ENCODE measurements at places on chromosomes 4 and X.

DNA sequence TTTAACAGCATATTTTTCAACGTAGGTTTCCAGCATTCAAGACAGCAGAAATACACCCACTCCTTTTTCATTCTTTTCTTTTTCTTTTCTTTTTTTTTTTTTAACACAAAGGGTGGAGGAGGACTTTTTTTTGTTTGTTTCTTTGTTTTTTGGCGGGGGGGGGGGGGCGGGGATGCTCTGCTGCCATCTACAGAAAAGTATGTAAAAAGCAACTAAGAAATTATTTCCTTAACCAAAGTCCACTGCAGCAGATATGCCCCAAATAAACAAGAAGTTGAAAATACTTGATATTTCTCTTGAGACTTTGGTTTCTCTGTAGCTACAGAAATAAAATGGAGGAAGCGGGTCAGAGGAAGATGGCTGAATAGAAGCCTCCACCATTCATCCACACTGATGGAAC lies 63.2 kb upstream of the PBDC1 start:
- no peak for DNase-seq

- no peak for DNase-seq
These were observed 31.4 kb upstream of the JAKMIP1 start for GRCh38 chr4:6231663-6232165.

GRCh38 chr4:139297001-139297410 lies 4.3 kb upstream of the NAA15 start:
- no peak for DNase-seq

DNA sequence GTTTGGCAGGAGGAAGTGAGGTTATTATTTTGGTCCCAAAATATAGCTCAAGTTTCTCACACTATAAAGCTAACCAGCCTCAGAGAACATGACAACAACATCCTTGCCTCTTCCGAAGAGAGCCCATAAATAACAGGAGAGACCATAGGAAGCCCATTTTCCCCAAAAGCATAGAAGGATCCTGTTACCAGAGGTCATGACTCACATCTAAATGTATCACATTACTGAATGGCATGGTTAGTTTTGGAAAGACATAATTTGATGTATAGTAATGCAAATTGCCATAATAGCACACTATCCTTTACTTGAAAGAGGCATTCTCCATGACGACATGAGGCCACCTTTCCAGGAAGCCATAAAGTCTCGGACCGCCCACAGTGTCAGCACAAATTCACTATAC lies 238.8 kb upstream of the GRIA3 start:
- no peak for DNase-seq

GRCh38 chrX:11040996-11041395 lies 70.1 kb upstream of the HCCS start:
- no peak for DNase-seq

DNA sequence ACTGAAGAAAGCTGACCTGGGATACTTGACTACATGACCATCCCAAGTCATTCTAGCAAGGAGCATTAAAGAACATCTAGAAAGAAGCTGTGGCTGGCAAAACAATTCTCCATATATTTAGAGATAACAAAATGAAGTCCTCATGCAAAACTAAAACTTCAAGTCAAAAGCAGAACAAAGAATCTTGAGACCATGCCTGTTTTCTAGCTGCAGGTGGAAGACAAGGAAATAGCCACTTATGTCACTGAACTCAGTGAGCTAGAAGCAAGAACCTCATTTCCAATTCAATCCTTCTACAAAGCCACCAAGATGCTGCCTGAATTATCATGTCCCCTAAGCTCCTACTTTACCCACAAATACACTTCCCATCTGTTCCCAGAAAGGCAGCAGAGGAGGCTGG lies 13.8 kb downstream of the USP46 start:
- DNase-seq: no peak

All from NCI-H82 (cell line).